ENCODE measurements at places on chromosomes 7 and 10.

DNA sequence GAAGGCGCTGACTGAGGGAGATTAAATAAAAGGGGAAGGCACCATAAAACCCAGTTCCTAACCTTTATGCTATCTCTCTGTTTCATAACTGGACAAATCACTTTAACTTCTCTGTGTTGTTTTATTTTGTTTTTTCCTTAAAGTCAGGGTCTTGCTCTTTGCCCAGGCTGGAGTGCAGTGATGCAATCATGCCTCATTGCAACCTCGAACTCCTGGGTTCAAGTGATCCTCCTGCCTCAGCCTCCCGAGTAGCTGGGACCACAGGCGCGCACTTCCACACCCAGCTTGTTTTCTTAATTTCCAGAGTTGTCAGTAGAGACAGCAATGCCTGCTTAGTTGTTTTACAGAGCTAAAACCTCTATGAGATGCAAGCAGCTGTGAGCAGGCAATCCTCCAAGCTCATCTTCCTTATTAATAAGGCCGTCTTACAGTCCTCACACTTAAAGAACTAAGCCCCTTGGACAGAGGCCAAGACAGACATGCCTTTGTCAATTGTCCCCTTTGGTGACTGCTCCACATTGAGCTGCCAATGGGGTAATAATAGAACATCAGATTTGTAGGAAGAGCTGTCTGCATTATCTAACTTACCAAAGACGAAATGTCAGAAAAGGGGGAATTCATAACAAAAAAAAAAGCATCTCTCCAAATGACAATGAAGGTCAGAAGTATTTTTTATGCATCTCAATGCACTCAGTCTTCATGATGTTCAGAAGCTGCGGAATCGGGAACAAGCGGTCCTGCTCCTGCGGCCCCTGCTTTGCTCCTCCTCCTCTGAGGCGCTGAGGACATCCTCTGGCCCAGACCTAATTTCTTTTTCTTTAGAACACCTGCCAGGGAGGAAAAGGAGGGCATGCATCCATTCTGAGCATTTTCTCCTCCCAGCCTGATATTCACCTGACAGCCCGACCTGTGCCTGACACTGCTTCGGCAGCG lies 62.7 kb upstream of the RNF32 start:
- no peak for DNase-seq

DNA sequence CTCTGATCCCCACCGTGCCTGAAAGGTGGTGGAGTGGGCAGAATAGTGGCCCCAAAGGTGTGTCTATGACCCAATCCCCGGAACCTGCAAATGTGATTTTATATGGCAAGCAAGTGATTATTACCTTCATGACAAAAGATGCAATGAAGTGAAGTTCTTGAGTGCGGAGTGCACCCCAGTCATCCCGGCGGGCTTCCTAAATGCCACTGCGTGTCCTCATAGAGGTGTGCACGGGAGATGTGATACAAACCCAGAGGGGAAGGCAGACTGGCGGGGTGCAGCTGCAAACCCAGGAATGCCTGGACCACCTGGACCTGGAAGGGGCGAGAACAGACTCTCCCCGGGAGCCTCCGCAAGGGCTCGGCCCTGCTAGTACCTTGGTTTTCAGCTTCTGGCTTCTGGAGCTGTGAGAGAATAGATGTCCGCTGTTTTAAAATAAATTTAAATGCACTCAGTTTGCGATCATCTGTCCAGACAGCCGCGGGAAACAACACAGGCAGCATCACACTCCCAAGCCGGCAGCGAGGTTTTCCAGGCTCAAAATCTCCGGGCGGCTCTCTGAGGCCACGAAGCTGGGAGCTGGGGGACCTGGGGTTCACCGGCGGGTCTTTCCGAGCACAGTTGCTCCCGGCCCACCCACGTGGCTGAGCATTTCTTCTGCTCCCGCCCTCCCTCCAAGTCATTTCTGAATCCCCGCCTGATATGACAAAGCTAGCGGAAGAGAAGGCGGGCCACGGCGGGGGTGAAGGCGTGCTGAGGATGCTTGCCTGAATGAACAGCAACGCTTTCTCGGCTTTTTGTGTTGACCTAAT lies 50.4 kb upstream of the EBF3 start:
- no peak for DNase-seq

- DNase-seq: no peak
These were observed 10.4 kb upstream of the ZNF485 start for GRCh38 chr10:43595739-43596298.

- DNase-seq: no peak
These were observed 865.9 kb downstream of the LRMDA start for GRCh38 chr10:76297358-76297757.

DNA sequence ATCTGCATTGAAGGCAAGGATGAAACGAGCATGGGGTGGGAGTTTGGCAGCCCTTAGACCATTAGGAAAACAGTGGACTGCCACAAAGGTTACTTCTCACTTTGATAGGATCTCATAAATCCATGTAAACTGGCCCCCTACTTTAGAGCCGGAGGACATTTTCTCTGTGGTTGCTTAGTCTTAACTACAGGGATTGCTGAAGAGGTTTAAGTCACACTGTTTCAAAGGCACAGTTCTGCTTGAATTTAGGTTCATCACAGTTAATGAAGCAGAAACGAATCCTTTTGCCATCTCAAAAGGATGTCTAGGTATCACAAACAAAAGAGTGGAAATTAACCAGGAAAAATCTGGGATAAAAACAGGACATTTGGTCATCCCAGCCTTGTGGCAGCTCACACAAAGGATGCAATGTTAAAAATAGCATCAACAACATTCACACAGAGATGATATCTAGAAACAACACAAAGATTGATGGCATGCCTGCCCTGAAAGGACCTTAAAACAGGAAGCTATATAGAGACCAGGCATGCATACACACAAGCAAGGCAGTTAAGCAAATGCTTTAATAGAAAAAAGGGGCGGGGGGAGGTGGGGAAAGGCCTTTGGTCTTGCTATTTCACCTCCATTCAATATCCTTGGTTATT lies 74.0 kb downstream of the DOCK4 start:
- DNase-seq: no peak

DNA sequence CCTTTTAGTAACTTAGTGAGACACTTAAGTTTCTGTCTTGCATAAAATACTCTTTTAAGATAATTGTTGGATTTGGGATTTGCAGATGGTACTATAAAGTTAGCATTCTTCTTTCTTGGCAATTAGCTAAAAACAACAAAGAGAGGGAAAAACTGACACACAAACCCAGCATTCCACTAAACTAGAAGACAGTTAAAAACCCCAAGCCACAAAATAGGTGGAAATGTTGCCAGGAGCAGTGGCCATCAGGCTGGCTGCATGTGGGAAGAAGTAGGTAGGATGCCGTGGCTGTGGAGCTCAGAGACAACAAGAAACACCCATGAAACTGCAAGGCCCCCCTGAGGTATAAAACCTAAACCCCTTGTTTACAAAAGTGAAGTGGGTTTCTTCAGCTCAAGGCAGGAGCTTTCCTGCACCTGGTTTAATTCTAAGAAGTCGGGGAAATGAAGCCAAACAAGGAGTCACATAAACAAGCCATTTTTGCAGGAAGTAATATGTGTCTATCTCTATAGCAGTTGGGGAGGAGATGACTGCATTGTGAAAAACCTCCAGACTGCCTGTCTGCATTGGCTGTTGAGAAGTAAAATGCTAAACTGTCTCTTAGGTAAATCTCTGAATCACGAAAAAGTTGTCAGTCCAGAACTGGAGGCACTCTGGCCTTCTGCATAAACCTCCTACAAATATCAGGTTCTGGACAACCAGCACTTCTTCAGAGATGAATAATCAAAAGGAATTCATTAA lies 9.5 kb downstream of the RAB18 start:
- DNase-seq: no peak

- no peak for DNase-seq
These were observed 110.7 kb downstream of the VIPR2 start for GRCh38 chr7:159033956-159034355.

DNA sequence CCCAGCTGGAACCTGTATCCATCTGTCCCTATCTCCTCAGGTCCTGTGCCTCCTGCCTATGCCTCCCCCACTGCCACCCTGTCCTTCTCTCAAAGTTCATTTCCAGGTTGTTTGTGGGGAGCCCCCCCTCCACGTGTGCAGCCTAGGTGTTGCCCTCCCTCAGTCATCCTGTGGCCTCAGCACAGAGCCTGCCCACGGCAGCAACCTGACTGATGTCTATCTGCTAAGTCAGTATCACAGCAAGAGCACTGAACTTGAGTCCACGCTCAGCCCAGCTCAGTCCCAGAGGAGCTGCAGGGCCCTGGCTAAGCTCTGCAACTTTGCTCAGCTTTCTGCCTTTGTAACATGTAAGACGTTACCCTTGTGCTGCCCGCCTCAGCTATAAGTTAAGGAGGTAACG lies 28.7 kb downstream of the FAM53B start:
- DNase-seq: no peak

- DNase-seq: no peak
These were observed 135.0 kb downstream of the CDH23 start for GRCh38 chr10:71531485-71532446.

DNA sequence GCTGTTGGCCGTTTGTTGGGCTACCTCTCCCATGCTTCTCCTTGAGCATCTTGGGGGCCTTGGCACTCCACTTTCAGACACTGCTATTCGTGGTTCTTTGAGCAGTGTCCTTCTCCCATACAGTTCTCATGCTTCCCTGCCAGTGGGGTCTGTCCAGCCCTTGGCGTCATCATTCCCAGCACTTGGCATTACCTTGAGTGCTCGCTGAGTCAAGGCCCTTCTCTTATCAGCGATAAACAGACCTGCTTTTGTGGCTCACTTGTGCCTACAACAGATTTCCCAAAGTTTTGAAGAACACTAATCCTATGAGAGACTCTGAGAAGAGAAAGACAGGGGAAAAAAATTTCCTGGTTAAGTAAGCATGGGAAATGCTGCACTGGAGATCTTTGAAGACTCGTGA lies 85.3 kb downstream of the NOC3L start:
- no peak for DNase-seq

- DNase-seq: no peak
These were observed 9.0 kb upstream of the HIBADH start for GRCh38 chr7:27671675-27672074.

DNA sequence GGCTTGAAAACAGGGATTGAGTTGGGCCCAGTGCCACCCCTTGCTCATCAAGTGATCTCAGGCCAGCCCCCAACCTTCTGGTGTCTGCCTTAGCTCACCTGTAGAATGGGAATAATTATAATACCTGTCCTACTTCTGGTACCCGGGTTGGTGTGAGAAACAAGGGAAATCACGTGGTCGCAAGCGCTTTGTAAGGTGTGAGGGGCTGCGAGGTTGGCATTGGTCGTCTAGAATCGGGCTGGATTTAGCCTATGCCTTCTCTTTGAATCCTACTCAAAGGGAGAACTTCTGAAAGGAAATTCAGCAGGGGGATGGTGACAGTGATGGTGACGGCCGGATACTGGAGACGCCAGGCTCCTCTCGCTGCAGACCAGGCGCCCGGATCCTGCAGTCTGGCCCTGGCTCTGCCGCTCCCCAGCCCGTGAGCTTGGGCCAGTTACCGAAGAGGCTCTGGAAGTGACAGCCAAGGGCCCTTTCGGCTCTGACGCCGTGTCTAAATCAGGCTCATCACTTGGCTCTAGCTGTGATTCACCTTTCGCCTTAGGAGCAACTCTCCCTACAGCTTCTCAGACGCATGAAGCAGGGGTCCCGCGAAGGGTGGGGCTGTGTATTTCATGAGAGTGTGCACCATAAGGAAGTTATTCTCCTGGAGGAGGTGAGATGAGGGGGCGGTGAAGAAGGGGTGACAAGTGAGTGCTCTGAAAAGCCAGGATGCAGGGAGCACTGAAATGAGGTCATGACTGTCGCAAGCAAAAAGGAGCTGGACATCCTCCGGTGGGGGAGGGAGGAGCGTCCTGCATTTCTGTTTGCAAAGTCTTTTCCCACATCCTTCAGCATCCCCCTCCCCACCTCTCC lies 4.0 kb upstream of the CREB5 start:
- no peak for DNase-seq

DNA sequence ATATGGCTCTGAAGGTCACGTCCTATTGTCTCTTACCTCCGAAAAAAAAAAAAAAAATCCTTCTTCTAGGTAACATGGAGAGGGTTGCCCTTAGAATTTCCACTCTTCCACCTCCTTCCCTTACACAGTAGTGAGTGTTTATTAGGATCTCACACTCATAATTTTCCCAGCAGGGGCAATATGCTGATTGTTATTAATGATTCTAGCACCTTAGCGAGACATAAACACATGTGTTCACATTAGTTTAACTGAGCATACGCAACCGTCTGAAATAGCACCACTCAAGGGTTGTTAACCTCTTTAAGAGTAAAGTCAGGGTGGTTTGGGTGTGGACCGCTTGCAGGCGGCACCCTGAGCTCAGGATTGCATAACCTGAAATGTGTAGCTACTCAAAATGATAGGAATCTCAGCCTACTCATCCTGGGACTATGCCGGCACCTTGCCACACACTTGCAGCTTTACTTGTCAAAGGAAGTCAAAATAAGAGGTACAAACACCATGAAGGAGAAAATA lies 52.2 kb downstream of the CPEB3 start:
- DNase-seq: no peak

GRCh38 chr7:149307775-149308501 lies 45.9 kb downstream of the ZNF783 start:
- no peak for DNase-seq

DNA sequence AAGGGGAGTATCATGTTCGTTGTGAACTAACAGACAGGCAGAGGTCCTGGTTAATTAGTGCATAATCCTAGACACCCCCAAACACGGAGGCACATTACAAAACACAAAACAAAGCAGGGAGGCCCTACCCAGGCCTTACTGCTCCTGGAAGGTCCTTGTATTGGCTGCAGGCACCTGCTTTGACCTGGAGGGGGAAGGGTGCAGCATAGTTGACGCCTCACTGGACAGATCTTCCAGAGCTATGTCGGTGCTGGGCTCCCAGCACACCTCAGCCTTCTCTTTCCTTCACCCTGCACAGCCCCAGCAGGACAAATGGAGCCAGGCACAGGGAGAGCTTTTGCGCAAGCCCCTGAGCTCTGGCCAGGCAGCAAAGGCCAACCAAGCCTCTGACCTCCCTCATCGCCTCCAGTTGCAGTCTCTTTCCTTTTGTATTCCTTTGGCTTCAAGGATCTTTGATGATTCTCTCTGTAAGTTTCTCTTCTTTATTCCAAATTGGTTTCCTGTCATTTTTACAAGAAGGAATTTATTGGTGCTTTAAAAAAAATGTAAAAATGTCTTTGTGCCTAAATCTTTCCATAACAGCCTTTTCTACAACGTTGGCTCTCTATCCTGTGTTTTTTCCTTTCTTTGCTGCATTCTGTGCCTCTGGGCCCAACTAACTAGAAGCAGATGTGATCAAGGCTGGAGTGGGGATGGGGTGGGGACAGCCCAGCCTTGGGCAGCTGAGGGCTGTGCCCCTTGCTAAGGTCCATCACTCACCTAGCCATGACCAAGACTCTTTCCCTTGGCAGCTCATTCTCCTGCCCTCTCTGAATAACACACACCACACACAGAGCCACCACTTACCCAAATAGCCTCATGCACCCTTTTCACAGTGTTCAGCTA lies 317.1 kb upstream of the NPVF start:
- no peak for DNase-seq

GRCh38 chr7:148633761-148634160 lies 43.2 kb downstream of the C7orf33 start:
- no peak for DNase-seq

DNA sequence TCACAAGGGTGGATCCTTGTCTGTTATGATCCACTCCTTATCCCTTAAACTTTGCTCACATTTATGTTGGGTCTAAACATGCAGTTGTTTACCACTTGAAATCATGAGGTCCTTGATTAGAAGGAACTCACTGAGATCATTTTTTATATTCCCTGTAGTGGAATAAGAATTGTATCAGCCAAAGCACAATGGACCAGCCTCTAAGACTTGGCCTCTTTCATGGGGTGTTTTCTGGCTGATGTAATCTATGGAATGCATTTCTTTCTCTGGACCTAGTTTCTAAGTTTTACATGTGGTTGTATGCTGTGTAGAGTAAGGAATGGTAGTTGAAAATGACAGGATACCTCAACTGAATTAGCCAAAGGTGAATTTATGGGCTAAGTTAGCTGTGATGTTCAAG lies 376.6 kb downstream of the SORCS3 start:
- no peak for DNase-seq
